ENCODE measurements at places on chromosomes 1 and 21. TPM values are rescaled to one million over a fixed set of nuclear protein-coding genes. Genes with fewer than 3 reads are reported as not detected.

PLA2G4A gene
- 0.75 TPM for total RNA-seq

IFNLR1 gene
- total RNA-seq, result 0.32 TPM

C1orf141 gene
- not detected for total RNA-seq

SLC37A1 gene
- 8.7 TPM for total RNA-seq

- DNase-seq, result no peak
- no peak overlapping the region for H3K27ac ChIP-seq
- no peak overlapping the region for H3K4me3 ChIP-seq
- no peaks in the 10 kb centered on the region for H3K27me3 ChIP-seq
- no peaks in the 10 kb centered on the region for H3K36me3 ChIP-seq
- no peaks in the 10 kb centered on the region for H3K4me1 ChIP-seq
These were observed 127.0 kb downstream of the CRB1 start for GRCh38 chr1:197394831-197395608.

- H3K4me3 ChIP-seq, result no peak overlapping the region
- H3K27me3 ChIP-seq, result no peaks in the 10 kb centered on the region
- peaks cover 36% of the 10 kb centered on the region for H3K36me3 ChIP-seq
- H3K27ac ChIP-seq, result no peak overlapping the region
These were observed 59.2 kb downstream of the SASS6 start for GRCh38 chr1:100073531-100073930.

DNA sequence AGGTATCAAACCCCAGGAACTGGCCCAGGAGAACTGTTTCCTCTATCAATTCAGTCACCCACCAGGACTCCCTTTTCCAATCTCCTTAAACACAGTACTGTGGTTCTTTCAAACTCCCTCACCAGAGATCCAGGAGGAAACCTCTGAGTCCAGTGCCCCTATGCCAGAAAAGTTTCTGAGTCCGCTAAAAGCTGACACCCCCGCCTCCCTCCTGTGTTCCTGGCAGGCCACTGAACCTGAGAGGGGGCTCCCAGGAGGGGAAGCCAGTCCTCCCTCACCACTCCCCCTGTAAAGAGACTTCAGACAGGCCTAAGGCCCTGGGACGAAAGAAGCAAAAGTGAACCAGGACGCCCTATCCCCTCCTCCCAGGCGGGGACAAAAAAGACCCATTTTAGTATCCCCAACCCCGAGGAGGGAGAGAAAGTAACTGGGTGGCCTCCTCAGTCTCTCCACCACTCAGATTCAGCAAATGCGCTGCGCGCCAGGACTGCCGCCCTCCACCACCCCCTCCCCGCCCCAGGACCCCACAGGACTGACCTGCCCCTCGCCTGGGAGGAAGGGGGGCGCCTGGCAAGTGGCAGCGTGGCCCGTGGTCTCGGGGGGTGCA lies 624 bp downstream of the SLC41A1 start:
- no peaks in the 10 kb centered on the region for H3K36me3 ChIP-seq
- H3K27ac ChIP-seq, result peak overlapping the region; percentile 94
- peak overlapping the region; percentile 94 for H3K4me3 ChIP-seq
- DNase-seq, result peak; percentile 70
- H3K4me1 ChIP-seq, result peaks cover 5% of the 10 kb centered on the region

GRCh38 chr1:154749078-154749760 lies 120.9 kb downstream of the KCNN3 start:
- H3K36me3 ChIP-seq, result no peaks in the 10 kb centered on the region
- no peak overlapping the region for H3K27ac ChIP-seq
- no peaks in the 10 kb centered on the region for H3K27me3 ChIP-seq
- H3K4me1 ChIP-seq, result no peaks in the 10 kb centered on the region
- DNase-seq, result no peak
- no peak overlapping the region for H3K4me3 ChIP-seq

DNA sequence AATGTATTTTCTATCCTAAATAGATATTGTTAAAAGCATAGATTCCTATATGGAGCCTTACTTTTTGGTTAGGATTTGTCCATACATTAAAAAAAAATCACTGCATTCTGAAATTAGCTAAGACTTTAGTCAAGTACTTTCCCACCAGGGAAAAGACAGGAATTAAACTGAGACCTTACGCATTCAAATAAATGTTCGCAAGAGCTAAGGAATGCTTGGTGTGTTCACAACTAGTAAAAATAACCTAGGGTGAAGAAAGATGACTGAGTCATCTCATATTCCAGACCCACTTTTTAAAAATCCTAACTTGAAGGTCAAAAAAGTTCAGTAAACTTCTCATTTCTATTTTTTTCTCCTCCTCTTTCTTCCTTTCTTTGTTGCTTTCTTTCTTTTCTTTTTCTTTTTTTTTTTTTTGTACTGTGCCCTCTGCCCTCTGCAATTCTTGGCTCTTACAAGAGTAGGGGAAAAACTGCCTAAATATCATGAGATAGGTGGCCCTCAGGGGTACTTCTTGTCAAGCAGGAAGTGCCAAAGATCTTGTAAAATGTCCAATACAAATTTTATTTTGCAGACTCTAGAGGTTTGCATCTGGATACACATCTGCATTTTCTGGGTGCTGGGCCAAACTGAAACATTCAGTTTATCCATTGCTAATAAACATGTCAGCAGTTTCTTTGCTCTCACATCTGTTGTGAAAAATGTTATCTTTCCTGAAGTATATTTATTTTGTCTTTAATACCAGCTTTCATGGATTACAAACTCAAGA lies 121.4 kb upstream of the GORAB start:
- H3K27me3 ChIP-seq, result no peaks in the 10 kb centered on the region
- H3K27ac ChIP-seq, result peak overlapping the region; percentile 90
- DNase-seq, result no peak
- no peak overlapping the region for H3K4me3 ChIP-seq
- no peaks in the 10 kb centered on the region for H3K36me3 ChIP-seq

GRCh38 chr1:210260096-210260495 lies 27.5 kb downstream of the SERTAD4 start:
- no peak overlapping the region for H3K27ac ChIP-seq
- no peaks in the 10 kb centered on the region for H3K27me3 ChIP-seq
- no peak for DNase-seq
- peaks cover 43% of the 10 kb centered on the region for H3K4me1 ChIP-seq
- no peaks in the 10 kb centered on the region for H3K36me3 ChIP-seq

GRCh38 chr1:66247415-66248208 lies 286.3 kb upstream of the SGIP1 start:
- no peaks in the 10 kb centered on the region for H3K27me3 ChIP-seq
- no peaks in the 10 kb centered on the region for H3K4me1 ChIP-seq
- H3K4me3 ChIP-seq, result no peak overlapping the region
- no peak for DNase-seq

DNA sequence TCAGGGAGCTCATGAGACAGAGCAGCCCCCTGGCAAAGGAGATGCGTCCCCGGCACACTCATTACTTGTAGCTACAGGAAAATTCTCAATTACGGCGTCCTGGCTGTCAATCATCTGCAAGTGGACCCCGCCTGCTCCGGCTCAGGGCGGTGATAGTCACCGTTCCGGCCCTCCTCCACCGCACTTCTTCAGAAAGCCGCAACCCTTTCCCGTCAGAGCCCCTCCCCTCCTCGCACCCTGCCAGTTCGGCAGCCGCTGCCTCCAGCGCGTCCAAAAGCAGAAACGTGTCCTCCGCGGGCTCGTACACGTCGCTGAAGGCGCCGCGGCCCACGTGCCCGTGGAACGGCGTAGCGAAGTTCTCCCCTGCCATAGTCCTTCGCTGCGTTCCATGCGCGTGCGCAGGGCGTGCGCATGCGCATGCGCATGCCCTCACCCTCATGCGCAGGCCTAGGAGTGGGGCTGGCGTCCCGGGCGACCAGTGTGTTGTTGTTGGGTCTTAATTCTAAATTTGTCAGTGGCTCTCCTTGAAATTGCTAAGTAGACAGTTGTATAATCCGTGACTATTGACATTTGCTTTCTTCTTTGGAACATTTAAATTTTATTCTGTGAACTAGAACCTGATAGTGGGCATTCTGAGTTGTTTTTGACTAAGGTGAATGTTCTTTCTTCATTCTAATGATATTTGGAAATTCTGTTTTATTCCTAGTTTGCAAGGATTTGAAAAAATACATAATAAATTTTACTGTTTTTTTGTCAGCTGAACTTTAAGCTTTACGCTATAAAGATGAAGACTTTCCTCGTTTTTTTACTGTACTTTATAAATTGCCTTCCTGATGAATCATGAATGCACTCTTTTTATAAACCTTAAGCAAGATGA lies 107.5 kb downstream of the LTN1 start:
- H3K4me1 ChIP-seq, result peaks cover 11% of the 10 kb centered on the region
- H3K36me3 ChIP-seq, result peaks cover 13% of the 10 kb centered on the region
- no peaks in the 10 kb centered on the region for H3K27me3 ChIP-seq
- peak overlapping the region; percentile 62 for H3K4me3 ChIP-seq
- H3K27ac ChIP-seq, result peak overlapping the region; percentile 84
- peak; percentile 95 for DNase-seq

Measured in ascending aorta (tissue), 2 donors.